ENCODE measurements at places on chromosomes 11 and 22. TPM values are rescaled to one million over a fixed set of nuclear protein-coding genes. Genes with fewer than 3 reads are reported as not detected.

The NLRP6 gene
- total RNA-seq: not detected

The MS4A4E gene
- total RNA-seq: not detected

The USH1C gene
- not detected for total RNA-seq

The CEND1 gene
- 2.1 TPM for total RNA-seq

The MIOX gene
- total RNA-seq: 0.34 TPM

The FJX1 gene
- 44.0 TPM for total RNA-seq

The INPP5J gene
- 0.87 TPM for total RNA-seq

The OSBP2 gene
- 6.3 TPM for total RNA-seq

The PNPLA5 gene
- total RNA-seq: not detected

The TRIM5 gene
- 9.8 TPM for total RNA-seq

The STARD10 gene
- 13.7 TPM for total RNA-seq

The CDC42BPG gene
- total RNA-seq: 0.29 TPM

The MPZL3 gene
- total RNA-seq: not detected

The PRRG4 gene
- total RNA-seq: 0.37 TPM

The MCAM gene
- total RNA-seq: 182 TPM

The UCP2 gene
- total RNA-seq: 3.0 TPM

The GRM5 gene
- 0.30 TPM for total RNA-seq

The USP2 gene
- 1.8 TPM for total RNA-seq

The CSTF3 gene
- 32.9 TPM for total RNA-seq

The MICAL3 gene
- total RNA-seq: 55.3 TPM

All from A375 (cell line).